ENCODE measurements at places on chromosomes 6 and 20.

DNA sequence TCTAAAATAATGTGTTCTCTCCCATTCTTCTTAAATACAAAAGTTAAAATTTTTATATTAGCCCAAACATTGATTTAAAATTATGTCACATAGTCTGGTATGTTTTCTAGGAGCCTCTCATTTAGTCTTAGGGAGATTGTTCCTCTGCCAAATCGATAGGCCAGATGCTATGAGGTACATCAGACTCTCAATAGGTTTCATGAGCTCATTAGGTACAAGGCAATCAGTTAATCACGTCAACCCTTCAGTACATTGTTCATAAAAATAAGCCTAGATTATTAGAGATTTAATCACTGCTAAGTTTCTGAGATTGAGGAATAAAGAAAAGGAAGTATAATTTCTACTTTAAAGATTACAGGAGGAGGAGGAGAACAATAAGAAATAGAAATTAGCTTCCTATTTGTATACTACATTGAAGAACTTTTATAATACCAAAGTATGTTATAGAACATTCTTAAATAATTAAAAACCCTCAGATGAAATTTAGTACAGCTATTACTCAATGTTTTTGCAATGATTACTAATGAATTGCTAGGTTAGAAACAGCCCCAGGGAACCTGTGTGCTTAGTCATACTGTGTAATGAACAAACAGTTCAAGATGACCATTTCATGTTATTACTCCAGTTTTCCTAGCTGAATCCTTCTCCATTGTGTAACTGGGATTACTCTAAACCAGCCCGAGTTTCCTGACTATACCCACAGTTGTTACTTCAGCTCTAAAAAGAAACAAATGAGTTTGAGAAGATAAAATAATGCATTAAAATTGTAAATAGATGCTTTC is 117.0 kb downstream of the BMP5 start:
- DNase-seq = peak; percentile 70

GRCh38 chr6:43454696-43455530 is 435 bp downstream of the DLK2 start:
- peak; percentile 82 for DNase-seq

DNA sequence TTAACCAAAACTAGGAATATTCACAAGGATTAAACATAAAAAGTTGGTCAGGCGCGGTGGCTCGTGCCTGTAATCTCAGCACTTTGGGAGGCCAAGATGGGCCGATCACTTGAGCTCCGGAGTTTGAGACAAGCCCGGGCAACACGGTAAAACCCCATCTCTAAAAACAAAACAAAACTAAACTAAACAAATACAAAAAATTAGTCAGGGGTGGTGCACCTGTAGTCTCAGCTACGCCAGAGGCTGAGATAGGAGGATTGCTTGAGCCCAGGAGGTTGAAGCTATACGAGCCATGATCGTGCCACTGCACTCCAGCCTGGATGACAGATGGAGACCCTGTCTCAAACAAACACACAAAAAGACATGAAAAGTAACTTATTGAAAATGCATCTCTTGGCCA is 3.2 kb downstream of the PSORS1C2 start:
- DNase-seq = no peak

DNA sequence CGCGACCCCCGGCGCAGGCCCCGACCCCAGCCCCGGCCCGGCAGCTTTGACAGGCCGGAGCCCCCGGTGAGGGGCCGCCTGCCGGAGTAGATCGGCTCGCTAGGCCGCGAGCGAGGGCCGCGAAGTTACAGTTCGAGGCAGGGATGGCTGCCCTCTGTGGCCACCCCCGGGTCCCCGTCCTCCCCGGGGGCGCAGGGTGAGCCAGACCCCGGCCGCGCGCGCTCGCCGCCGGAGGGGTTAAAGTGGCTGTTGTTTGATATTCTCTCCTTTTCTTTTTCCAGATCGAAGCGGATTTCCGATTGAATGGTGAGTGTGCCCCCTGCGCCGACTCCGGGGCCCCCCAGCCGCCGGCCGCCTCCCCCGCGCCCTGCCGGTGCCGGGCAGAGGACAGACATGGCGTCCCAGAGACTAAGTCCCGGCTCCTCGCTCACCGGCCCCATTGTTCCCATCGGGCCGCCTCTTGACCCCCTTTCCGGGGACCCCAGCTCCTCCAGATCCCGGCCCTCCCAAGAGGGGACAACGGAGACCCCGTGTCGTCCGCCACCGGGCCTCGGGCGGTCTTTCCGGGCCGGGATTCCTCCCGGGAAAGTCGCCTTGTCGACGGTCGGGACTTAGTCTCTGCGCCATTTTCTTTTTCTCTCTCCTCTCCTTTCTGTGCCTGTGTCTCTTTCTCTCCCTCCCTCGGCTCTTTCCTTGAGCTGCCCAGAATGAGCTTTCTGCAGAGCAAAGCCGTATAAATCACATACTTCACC is 704 bp downstream of the TOP1 start:
- no peak for DNase-seq

DNA sequence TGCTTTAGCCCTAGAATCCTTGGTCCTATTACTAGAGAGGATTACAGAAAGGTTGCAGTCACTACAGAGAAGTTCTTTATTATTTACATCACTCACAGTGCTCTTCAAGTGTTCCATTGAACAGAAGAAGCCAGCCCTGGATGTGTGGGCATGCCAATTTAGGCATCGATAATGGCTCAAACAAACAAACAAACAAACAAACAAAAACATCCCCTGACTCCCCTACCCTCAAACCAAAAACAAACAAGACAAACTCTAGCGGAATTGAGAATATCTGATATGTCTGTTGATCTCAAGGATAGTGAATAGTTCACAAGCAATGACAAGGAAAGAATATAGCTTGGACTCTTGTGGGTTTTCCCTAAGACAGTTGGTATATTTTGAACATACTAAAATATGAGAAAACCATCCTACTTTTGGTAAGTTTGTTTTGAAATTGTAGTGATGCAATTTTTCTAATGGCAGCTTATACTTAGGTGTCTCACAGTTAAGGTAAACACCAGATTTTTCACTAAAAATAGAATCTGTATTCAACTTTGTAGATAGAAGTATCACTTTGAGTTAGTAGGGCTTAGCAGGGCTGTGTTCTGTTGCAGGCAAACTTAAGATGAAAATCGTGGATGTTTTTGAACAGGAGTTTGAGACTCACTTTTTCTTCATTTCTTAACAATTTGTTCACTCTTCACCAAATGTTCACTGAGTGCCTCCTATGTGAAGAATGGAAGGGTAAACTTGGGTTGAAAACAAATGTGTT is 92.8 kb upstream of the FAM184A start:
- DNase-seq = no peak

DNA sequence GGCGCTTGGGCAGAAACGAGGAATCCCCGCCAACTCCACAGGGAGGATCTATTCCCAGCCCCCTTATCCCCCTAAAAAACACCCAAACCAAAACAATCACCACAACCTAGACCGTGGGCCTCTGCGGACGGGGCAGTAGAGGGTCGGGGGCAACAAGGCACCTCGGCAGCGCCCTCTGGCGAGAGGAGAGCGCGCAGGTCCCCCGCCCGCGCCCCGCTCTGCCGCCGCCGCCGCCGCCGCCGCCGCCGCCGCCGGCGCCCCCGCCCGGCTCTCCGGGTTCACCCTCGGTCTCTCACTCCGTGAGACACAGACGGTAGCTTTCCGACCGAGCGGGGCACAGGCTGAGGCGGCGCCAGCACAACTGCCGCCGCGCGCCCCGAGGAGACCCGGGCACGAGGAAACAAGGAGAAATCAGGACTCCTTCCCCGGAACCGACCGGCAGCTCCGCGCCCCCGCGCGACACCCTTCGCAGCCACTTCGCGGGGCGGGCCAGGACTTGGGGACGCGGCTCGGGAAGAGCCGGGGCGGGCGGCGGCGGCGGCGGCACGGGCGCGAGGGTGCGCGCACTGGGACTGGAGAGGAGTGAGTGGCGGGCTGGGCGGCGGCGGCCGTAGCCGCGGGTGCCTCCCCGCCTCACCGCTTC is at the start of gene SLC35F1:
Gene SLC35F1, plus strand, starts transcription at position 307 of the 643 bp plus-strand sequence.
- DNase-seq = peak; percentile 21

DNA sequence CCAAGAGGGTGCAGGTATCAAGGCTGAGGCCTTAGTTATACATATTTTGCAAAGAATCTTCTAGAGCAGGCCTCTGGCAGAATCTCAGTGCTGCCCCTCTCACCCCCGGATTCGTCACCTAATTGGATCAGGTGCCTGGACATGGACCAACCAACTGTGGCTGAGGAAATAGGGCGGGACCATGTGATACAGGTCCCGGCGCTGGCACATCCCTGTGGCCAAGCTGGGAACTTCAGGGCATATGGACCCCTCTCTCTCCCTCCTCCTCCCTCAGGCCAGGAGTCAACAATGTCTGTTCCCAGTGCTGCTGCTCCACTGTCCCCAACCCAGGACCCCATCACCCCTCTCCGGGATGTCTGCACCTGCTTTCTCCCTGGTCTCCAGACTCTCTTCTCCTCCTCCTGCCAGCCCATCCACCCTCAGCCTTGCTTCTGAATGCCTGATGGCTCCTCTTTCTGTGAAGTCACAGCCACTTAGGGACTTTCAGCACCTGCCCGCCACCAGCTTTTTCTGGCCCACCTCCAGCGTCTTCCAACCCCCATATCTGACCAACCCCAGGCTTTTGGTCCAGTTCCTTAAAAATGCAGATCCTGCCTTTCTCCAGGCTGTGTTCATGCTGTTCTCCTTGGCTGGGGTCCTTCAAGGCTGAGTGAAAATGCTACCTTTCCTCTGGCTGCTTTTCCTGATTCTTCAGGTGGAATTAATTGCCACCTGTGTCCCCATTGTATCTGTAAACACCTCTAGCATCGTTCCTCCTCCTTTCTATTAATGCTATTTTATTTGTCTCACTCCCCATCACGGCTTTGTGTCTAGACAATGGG is 19.0 kb upstream of the MLN start:
- no peak for DNase-seq

DNA sequence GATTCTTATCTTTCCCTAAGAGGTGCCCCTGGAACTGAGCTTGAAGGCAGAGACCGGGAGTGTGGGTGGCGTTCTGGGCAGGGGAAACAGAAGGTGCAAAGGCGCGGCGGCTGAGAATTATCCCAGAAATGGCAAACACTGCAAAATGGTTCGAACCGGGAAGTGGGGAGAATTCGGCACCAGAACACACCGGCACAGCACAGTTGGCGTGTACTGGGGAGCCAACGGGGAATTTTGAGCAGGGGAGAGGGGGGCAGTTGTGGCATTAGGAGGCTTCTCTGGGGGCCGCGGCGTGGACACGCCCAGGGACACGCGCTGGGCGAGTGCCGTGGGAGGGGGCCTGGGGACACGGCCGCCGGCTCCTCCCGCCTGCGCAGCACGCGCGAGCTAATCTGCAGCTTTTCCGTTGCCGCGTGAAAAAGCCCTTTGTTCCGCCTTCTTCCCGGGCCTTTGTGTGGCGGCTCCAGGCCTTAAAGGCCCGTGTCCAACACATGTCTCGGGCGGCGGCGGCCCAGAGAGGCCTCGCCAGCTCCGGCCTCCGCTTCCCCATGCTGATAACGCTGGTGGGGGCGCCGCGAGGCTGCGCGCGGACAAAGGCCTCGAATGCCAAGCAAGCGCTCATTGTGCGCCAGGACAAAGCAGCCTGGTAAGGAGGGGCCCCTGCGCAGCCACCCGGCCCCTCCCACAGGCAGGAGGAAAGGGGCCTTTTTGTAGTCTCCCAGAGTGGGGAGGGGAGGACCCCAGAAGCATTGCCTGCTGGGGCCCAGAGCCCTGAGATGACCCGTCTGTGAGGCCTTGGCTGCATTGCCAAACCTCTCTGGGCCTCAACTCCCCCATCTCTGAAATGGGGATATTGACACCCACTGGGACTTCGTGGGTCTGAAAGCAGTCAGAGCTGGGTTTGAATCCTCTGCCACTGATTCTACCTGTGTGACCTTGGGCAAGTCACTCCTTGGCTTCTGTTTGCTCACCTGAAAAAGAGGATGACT is 82.8 kb downstream of the CD40 start:
- DNase-seq = no peak

DNA sequence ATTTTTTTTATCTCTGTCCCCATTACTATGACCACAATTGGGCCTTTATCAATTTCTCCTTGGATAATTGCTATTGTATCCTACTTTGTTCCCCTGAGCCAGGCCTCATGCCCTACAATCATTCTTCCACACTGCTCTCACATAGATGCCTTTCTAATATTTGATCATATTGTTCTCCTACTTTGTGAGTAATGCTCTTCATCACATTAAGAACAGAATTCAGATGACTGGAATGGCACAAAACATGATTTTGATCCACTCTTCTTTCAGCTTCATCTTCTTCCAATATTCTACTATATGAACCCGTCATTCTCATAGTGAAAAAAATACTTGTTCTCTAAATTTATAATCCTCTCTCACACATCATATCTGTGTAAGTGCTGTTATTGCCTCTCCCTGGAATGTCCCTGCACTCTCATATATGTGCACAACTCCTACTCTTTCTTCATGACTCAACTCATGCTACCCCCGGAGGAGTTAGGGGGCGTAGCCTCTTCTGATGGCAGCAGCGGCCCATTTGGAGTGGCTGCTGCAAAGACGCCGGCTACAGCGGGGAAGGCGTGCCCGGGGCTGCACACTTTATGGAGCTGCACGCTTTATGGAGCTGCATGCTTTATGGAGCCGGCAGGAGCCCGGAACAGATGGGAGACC is 25.3 kb upstream of the HACE1 start:
- DNase-seq = no peak

- DNase-seq = peak; percentile 41
These were observed 43.2 kb downstream of the LY86 start for GRCh38 chr6:6631534-6632276.

DNA sequence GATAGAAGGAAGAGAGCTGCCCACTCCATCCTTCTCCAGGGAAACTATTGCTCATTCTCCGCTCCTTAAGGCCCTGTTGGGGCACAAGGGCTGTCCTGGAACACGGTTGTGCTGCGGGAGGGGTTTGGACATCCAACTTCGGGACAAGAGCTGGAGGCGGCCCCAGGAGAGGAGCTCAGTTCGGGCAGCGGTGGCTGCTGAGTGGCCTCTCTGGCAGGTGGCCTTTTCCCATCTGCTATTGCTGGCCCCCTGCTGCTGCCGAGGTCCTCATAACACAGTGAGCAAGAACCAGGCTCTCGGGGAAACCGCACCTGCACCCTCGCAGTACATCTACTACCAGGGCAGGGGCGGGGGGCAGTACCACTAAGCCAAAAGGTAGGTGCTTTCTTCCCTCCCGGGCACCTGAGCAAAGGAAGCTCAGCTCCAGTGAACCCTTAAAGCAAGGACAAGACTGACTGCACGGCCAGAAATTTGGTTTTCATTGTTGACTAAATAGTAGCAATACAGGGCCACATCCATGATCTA is 63.7 kb downstream of the PSMG4 start:
- DNase-seq = no peak
